ENCODE measurements at places on chromosomes 1 and 21.

- DNase-seq: no peak
Observed at GRCh38 chr1:157134442-157134841, 3.8 kb downstream of the ETV3 start.

- DNase-seq: no peak
Observed at GRCh38 chr1:243447347-243447746, 191.5 kb downstream of the SDCCAG8 start.

DNA sequence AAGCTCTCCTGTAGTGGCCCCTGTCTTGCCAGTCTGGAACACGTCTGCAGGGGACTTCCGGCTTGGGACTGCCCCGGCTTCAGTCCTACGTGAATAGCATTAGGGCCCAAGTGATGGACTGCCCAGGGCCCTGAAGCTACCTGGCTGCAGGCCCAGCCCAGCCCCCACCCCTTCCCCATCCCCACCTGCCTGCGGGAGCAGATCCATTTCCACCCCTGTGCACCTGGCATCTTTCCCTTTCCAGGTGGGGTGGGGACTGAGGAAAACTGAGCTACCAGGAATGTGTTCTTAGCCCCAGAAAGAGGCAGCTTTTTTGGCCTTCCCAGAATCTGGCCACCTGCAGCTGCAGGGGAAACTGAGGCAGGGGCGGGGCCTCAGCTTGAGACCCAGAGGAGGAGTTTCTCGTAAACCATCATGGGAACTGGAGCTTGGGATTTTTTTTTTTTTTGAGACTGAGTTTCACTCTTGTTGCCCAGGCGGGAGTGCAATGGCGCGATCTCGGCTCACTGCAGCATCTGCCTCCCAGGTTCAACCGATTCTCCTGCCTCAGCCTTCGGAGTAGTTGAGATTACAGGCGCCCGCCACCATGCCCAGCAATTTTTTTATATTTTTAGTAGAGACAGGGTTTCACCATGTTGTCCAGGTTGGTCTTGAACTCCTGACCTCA lies 3.2 kb downstream of the EDN2 start:
- peak; percentile 69 for DNase-seq

- no peak for DNase-seq
Observed at GRCh38 chr1:55362558-55362957, 147.4 kb upstream of the USP24 start.

DNA sequence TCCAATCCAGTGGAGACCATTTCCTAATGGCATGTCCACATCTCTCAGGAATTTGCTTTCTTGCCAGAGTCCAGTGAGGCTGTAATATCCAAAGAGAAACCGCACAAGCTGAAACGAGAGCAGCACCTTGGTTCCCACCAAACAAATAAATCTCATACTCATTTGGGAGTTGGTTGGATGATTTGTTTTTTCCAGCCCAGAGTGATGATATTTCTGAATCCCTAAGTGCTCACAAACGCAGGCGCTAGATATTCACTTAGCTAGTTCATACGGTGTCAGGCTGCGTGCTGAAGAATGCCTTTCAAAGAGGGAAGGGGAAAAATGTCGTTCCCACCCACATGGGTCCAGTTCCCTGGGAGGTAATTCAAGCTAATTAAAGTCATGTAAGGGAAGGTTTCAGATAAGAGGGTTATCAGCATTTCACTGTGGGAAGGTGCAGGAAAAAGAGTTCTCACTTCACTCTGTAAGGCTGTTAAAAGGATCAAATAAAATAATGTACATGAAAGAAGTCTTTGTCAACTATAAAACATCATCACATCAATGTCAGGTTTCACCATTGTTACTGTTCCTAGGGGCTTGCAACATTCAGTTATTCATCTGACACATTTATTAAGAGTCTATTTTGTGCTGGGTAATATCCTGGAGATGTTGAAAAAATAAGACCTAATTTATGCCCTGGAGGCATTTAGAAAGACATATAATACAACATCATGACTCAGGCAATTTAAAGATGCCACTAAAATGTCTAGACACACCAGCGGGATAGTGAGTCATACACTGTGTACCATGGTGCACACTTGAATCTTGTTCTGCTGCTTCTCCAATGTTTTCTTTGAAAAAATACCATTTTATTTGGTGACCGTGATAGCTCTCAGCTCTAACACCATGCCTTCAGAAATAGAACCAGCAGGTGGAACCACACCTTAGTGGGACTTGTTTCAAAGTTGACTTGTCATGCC lies 19.3 kb downstream of the DPT start:
- no peak for DNase-seq

GRCh38 chr1:199657449-199657848 lies 370.1 kb upstream of the NR5A2 start:
- DNase-seq: no peak

GRCh38 chr1:87325982-87326738 lies 2.5 kb upstream of the LMO4 start:
- peak; percentile 83 for DNase-seq

GRCh38 chr1:229043115-229043514 lies 227.8 kb upstream of the RAB4A start:
- DNase-seq: no peak

- DNase-seq: no peak
Observed at GRCh38 chr1:100769906-100770646, 50.5 kb downstream of the VCAM1 start.

DNA sequence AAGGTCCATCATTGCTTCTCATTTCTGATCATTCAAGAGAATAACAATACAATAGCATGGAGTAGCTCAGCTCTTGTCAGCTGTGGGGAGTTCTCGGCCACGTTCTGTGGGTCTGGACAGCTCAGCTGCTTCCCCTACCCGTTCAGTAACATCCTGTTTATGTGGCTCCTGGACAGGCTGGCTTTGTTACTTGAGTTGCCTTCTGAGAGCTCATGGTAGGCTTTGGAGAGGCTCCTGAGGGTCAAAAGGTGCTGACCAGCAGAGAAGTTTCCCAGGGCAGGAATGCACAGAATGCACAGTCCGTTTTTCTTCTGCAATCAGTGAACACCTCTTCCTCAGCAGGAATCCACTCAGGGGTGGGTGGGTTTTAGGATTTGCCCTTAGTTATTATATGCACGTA lies 36.0 kb downstream of the KAZN start:
- no peak for DNase-seq

GRCh38 chr1:51768971-51769588 lies 109.4 kb downstream of the NRDC start:
- DNase-seq: peak; percentile 42

- DNase-seq: no peak
Observed at GRCh38 chr1:200245473-200245872, 164.4 kb downstream of the ZNF281 start.

GRCh38 chr1:25569597-25570396 lies 26.4 kb downstream of the LDLRAP1 start:
- DNase-seq: no peak

- no peak for DNase-seq
Observed at GRCh38 chr1:61797045-61797755, 54.9 kb downstream of the PATJ start.

GRCh38 chr1:56060906-56061305 lies 518.5 kb downstream of the PLPP3 start:
- DNase-seq: no peak

- no peak for DNase-seq
Observed at GRCh38 chr1:111448482-111448917, 556 bp downstream of the WDR77 start.

DNA sequence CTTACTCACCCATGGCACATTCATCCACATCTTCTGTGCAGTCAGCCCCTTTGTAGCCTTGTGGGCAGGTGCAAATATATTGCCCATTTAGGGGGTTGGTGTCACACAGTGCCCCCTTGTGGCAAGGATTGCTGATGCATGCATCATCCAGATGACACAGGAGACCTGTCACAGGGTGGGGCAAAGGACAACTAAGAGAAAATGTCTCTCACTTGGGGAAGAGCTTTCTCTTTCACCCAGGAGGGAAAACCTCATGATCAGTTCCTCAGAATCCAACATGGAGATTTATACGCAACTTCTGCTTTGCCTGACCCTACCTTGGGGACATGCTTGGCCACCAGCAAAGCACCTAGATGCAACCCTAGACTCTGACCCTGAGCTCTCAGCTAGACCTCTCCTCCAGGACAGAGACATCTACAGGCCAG lies 71.8 kb upstream of the ADAM30 start:
- DNase-seq: peak; percentile 45

DNA sequence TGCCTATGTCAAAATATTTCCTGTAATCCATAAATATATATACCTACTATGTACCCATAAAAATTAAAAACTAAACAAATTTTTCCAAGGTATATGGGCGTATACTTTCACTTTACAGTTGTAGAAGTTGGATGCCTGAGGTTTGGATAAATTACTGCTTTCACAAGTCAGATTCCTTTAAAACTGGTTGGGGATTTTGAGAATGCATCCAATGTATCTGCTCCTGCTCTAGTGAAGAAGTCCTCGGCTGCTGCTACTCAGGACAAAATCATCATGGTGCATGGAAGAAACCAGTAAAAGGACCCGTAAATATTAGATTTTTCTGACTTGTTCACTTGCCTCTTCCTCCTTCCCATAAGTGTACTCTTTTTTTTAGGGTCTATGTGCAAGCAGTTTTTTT lies 841.1 kb downstream of the USP25 start:
- no peak for DNase-seq

DNA sequence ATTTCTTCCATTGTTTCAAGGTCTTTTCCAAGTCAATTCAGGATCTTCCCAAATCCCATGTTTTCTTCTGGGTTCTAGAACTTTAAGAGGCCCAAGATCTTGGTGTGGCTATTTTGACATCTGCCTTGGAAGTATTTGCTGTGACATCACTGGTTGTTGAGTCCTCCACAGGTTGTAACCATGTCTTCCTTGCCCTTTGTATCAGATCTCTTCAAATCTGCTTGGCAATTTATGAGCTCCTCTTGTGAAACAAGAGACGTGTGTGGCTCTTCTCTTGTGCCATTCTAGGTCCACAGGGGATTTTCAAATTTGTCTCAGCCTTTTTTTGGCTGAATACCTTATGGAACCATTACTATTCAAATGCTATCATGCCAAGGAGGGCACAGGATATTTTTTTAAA lies 60.3 kb upstream of the KCNK2 start:
- no peak for DNase-seq

DNA sequence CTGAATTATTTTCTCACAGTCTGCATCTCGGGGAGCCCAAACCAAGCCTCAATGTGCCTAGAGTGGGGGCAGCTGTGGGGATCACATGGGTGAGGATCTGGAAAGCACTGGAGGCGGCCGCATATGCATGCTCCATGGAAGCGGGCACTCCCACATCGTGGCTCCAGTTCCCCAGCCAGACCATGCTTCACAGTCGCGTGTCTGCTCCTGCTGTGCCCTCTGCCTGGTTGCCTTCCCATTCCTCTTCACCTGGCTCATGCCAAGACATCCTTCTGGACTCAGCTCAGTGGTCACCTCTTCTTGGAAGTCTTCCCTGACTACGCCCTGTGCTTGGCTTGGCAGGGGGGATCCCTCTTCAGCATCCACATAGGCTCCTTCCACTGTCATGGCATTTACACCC lies 32.8 kb downstream of the IGSF21 start:
- no peak for DNase-seq

DNA sequence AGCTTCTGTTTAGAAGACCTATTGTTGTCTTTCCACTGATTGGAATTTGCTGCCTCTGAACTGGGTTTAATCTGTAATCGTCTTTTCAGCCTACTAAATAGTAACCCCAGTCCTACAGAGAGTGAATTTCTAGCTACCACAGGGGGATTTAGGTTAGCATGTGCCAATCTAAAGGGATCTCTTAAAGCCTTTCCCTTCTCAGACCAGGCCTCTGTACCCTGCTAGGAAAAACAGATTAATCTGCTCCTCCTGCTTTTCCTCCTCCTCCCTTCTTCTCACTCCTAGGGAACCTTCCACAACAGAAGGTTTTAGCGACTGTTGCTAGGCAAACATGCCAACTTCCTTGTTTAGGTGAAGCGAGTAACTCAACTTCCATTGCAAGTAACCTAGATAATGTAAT lies 1.3 kb upstream of the RC3H1 start:
- peak; percentile 21 for DNase-seq

GRCh38 chr1:169217636-169218035 lies 111.1 kb downstream of the ATP1B1 start:
- DNase-seq: no peak

DNA sequence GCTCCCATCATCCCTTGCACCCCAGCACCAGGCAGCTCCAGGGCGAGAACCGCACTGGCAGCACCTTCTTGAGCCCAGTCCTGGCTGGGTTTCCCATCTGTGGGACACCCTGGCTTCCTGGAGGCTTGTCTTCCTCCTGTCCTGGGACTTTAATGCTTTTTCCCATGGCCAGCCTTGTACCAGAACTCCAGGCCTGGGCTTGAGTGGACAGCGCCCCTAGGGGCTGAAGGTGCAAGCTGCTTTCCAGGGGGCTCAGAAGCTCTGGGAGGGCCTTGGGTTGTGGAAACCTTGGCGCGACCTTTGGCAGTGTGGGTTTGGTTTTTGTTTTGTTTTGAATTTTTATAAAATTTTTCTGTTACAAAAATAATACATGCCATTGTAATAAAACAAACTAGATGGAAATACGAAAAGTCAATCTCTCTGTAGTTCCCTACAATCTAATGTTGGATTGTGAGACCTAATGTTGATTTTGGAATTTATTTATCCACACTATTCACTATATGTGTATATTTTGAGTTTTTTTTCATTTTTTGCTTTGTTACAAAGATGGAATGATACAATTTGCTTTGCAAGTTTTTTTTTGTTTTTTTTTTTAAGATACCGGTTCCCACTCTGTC lies 33.8 kb upstream of the RPL11 start:
- no peak for DNase-seq

- no peak for DNase-seq
Observed at GRCh38 chr1:99348397-99349132, 84.3 kb downstream of the PLPPR4 start.

DNA sequence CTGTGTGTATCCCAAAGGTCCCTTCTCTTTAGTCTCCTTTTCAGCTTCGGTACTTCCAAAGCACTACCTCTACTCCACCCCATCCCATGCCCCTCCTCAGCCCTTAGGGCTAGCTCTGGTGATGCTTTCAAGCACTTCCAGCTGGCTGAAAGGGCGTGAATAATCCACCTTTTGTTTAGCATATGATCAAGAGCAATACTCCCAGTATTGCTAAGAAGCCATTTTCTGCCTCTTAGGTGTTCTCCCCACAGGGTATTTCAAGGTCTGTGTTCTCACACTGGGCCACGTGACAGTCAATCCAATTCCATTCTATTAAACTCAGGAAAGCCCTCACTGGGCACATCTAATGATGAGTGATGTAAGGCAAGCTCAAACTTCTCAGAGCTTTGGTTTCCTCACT lies 298.5 kb upstream of the PROX1 start:
- peak; percentile 24 for DNase-seq

DNA sequence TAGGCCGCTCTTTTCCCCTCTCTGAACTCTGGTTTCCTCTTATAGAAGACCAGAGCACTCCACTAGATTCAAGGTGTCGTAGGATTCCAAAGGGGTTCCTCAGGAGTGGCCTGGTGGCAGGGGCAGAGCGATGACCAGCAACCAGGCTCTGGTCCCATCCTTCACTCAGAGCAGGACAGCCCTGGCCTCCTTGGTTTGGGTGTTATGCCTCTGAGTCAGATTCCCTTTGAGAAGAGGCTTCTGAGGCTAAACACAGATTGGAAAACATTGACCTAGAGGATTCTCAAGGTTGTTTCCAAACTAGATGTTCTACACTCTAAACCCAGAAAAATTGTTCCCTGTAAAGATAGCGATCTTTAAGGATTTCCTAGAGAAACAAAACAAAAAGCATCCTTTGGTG lies 49.8 kb upstream of the IKBKE start:
- no peak for DNase-seq

Measured in NCI-H345 (cell line).